ENCODE measurements at places on chromosomes 7 and 10.

GRCh38 chr7:113301983-113302382 is 183.6 kb upstream of the SMIM30 start:
- no peak for DNase-seq

GRCh38 chr7:19663816-19664462 is 44.9 kb downstream of the POLR1F start:
- DNase-seq: no peak

DNA sequence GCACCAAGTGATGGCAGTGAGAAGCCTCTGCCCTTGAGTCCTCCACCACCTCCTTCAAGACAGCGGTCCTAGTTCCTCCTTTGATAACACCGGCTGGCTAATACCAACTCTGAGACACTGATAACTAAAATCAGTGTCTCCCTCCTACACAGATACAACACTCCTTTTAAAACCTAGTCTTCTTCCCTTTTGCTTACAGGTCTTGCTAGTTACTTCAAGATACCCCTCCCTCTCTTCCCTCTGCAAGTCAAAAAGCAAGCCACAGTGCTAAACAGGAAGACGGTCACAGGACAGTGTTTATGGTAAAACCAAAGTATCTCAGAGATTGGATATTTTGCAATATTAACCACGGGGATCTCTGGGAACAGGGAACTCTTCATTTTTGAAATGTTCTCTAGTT is 4.6 kb downstream of the AKR1B1 start:
- DNase-seq: peak; percentile 30

GRCh38 chr10:71229726-71230655 is 17.6 kb downstream of the UNC5B start:
- DNase-seq: no peak

DNA sequence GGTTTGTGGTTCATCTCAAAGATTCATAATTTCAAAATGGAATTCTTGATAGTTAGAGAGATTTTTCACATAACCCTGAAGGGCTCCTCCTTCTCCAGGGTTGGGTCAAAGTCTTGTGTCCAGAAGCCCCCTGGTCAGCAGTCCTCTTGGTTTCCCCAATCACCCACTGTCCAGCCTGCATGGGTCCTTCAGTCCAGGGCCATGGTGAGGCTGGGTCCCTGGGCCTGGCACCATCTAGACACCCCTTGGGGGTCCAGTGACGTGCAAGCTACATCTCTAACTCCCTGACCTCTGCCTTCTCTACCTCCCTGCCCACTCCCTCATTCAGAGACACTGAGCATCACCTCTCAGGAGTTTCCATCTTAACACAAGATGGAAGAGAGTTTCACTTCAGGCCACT is 26.1 kb downstream of the ANXA8 start:
- DNase-seq: no peak

GRCh38 chr10:30059209-30060107 is at the start of gene JCAD:
JCAD (minus strand) TSS chr10:30059586; CDS start chr10:30047812, 11,774 bp downstream.
- DNase-seq: peak; percentile 25

DNA sequence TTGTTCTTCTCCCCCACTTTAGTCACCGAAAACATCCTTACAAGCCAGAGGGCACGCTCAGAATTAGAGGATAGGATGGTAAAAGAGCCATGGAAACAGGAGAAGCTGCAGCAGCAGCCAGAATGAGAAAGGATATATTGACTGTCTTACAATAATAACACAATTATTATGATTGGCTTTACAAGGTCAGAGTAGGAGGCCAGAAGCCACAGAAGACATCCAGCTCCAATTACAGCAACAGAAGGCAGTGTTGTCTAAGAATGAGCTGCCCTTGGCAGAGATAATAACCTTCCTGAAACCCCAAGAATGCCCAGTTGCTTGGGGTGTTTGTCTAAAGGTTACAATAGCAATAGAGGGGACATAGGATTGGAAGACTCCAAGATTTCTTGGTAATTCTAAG is 168.8 kb downstream of the C1GALT1 start:
- DNase-seq: no peak

DNA sequence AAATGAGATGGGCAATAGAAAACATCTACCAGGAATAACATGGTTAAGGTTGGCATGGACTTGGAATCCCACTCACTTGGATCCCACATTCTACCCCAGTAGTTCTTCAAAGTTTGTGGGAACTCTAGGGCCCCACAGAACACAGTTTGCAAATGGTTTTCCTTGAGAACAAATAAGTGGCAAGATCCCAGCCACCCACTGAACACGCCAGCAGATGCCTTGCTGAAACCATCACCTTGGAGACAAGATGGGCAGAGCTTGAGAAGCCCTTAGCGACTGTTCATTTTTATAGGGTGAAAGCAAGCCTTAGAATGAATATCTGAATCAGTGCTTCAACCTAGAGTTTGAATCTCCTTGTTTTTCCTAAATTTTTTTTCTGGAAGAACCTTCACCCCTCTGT is 349.1 kb downstream of the RPS24 start:
- DNase-seq: no peak

- DNase-seq: no peak
Measured at GRCh38 chr10:48579251-48579960, 25.5 kb downstream of the ARHGAP22 start.

All from activated CD4-positive, alpha-beta T cell treated with anti-CD3 and anti-CD28 coated beads, Interleukin-2, amount 50 U/mL, for 16 hours (primary cell).